Skeletal muscle cell (primary cell): ENCODE measurements at places on chromosomes 11 and 22.

DNA sequence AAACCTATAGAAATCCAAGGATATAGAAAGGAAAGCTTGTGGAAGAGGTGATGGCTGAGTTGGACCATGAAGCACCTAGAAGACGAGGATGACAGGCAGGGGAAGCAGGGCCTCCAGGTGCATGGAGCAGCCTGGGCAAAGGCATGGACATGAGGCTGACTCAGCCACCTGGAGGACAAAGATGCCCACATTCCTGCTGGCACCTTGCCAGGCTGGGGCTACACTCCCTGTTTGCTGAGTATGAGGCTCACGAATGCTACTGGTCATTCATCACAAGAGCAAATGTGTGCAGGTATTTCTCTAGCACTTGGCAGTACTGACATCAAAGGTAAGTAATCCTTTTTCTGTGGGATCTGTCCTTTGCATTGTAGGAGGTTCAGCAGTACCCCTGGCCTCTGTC is 7.1 kb upstream of the SCGB2A1 start:
- no peak for DNase-seq

GRCh38 chr11:78727816-78728215 is 153.2 kb upstream of the NARS2 start:
- DNase-seq = no peak

DNA sequence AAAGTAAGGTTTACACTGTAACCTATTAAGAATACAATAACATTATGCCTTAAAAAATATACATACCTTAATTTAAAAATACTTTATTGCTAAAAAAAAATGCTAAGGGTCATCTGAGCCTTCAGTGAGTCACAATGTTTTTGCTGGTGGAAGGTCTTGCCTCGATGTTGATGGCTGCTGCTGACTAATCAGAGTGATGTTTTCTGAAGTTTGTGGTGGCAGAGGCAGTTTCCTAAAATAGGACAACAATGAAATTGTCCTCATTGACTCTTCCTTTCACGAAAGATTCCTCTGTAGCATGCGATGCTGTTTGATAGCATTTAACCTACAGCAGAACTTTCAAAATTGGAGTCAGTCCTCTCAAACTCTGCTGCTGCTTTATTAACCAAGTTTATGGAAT is 97.6 kb downstream of the FAT3 start:
- DNase-seq = no peak

DNA sequence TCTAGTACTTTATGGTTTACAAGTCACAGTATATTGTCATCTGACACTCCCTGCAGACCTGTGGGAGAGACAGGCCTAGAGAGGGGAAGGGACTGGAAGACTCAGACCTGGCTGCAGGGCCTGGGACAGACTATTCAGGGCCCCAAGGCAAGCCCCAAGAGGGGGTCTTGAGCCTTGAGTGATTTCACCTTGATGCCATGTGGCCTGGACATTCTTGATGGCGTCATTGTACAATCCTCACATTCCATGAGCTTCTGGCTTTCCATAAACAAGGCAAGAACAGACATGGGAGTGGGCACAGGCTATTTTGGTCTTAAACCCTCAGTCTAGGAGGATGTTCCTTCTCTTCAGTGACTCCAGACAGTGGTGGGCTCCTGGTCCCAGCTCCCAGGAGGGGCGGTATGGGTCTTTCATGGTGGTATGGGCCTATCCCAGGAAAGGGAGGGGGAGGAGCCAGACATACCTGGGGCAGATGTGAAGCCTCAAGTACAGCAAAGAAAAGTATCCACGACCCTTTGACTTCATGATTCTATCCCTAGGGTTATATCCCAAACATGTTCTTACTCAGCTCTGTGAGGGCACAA is 1.8 kb upstream of the TBC1D10A start:
- DNase-seq = no peak

- DNase-seq = no peak
These were observed 94.8 kb downstream of the BDNF start for GRCh38 chr11:27605422-27605821.

DNA sequence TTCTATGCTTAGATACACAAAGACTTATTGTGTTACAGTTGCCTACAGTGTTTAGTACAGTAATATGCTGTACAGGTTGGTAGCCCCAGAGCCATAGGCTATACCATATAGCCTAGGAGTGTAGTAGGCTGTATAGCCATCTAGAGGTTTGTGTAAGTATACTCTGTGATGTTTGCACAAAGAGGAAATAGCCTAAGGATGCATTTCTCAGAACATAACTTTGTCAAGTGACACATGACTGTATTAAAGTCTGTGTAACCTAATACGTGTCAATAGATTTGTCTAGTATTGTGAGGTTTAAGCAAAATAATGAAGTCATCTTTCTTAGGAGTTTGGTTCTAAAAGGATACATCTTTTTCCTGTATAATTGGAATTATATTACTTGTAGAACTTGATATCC is 5.5 kb downstream of the ZC3H12C start:
- no peak for DNase-seq

DNA sequence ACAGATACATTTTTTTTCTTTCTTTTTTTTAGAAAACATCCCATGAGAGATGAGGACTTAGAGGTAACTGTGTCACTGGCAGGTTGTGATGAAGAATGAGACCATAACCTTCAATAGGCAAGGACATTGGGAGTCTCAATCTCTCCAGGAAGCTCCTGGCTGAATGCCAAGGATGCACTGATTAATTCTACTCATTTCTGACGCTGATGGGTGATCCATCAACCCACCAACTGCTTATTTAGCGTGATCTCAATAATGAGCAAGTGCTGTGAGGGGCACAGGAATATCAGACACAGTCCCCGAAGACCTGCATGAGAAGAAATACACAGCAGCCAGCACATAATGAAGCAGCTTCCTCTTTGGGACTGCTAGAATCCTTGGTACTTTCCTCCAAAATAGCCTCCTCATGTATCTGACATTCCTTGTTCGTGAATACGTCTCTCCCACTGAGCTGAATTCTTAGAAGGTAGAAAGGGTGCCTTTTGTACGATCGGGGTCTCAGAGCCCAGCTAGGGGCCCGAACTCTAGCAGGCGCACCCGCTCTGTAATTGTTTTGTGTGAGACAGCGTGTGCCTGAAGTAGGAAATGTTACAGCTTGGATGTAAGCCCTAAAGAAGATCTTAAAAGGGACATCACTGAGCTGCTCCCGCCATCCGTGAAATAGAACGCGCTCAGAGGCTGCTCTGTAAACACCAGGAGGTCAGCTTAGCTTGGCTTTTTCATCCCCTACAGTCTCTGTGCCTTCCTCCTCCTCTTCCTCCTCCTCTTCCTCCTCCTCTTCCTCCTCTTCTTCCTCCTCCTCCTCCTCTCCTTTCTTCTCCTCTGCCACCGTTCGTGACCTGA is 7.2 kb downstream of the CLMP start:
- DNase-seq = no peak
